Endothelial cell of umbilical vein (primary cell): ENCODE measurements at places on chromosomes 4 and X. TPM values are rescaled to one million over a fixed set of nuclear protein-coding genes. Genes with fewer than 3 reads are reported as not detected.

Gene PDLIM3
- total RNA-seq, result 9.7 and 12.2 TPM in 2 replicates

Gene PTPN13
- 2.2 and 2.9 TPM in 2 replicates for total RNA-seq

Gene TMEM255A
- total RNA-seq, result not detected in 2 replicates

Gene GUCY1A1
- total RNA-seq, result 4.4 and 7.5 TPM in 2 replicates

Gene CXCL11
- 0.55 and 1.1 TPM in 2 replicates for total RNA-seq

Gene COL25A1
- 3.5 and 3.9 TPM in 2 replicates for total RNA-seq

Gene THOC2
- 67.8 and 72.9 TPM in 2 replicates for total RNA-seq

Gene TLR6
- total RNA-seq, result 1.1 and 1.7 TPM in 2 replicates

Gene SLC10A6
- not detected in 2 replicates for total RNA-seq

Gene PABPC4L
- total RNA-seq, result 1.3 and 1.6 TPM in 2 replicates

Gene L1CAM
- not detected in 2 replicates for total RNA-seq

Gene SRPX
- 104 and 126 TPM in 2 replicates for total RNA-seq

Gene PPEF2
- total RNA-seq, result not detected in 2 replicates

Gene PDCL2
- total RNA-seq, result not detected in 2 replicates

Gene ARMCX2
- 75.2 and 103 TPM in 2 replicates for total RNA-seq

Gene TMEM271
- not detected in 2 replicates for total RNA-seq
